ENCODE measurements at places on chromosomes 12 and 14. TPM values are rescaled to one million over a fixed set of nuclear protein-coding genes. Genes with fewer than 3 reads are reported as not detected.

ACSS3 gene
- not detected for total RNA-seq

OTOGL gene
- 3.1 TPM for total RNA-seq

ASPG gene
- total RNA-seq = not detected

KRT78 gene
- total RNA-seq = 0.15 TPM

ZNF10 gene
- total RNA-seq = 2.0 TPM

TEX22 gene
- 0.40 TPM for total RNA-seq

BLOC1S1 gene
- total RNA-seq = 63.5 TPM

VSX2 gene
- total RNA-seq = not detected

RPGRIP1 gene
- total RNA-seq = not detected

PSMB11 gene
- total RNA-seq = not detected

TMEM263 gene
- total RNA-seq = 59.7 TPM

CACNA1C gene
- not detected for total RNA-seq

TMTC2 gene
- 17.5 TPM for total RNA-seq

RIPK3 gene
- not detected for total RNA-seq

ARHGEF25 gene
- total RNA-seq = 18.1 TPM

ESRRB gene
- not detected for total RNA-seq

FOXM1 gene
- 88.6 TPM for total RNA-seq

VWF gene
- not detected for total RNA-seq

KRT80 gene
- 30.1 TPM for total RNA-seq

FAM222A gene
- 11.7 TPM for total RNA-seq

DIP2B gene
- total RNA-seq = 39.6 TPM

ANG gene
- total RNA-seq = 6.6 TPM

CSRP2 gene
- total RNA-seq = 36.3 TPM

ZNF891 gene
- 0.98 TPM for total RNA-seq

RTN1 gene
- total RNA-seq = not detected

Data from PC-3 (cell line).